ENCODE measurements at places on chromosomes 7 and 10. TPM values are rescaled to one million over a fixed set of nuclear protein-coding genes. Genes with fewer than 3 reads are reported as not detected.

Gene C10orf62
- total RNA-seq: not detected

GRCh38 chr7:55970978-55971377, 6.6 kb downstream of the NIPSNAP2 start:
- DNase-seq: no peak

GRCh38 chr7:50653981-50654425, 88.8 kb upstream of the DDC start:
- DNase-seq: peak; percentile 70

Gene SLC18A2
- total RNA-seq: 2.1 TPM

Gene KAZALD1
- total RNA-seq: 3.4 TPM

- DNase-seq: no peak
Observed at GRCh38 chr10:114874827-114875411, 53.3 kb downstream of the FHIP2A start.

Gene PANK1
- total RNA-seq: 4.8 TPM

DNA sequence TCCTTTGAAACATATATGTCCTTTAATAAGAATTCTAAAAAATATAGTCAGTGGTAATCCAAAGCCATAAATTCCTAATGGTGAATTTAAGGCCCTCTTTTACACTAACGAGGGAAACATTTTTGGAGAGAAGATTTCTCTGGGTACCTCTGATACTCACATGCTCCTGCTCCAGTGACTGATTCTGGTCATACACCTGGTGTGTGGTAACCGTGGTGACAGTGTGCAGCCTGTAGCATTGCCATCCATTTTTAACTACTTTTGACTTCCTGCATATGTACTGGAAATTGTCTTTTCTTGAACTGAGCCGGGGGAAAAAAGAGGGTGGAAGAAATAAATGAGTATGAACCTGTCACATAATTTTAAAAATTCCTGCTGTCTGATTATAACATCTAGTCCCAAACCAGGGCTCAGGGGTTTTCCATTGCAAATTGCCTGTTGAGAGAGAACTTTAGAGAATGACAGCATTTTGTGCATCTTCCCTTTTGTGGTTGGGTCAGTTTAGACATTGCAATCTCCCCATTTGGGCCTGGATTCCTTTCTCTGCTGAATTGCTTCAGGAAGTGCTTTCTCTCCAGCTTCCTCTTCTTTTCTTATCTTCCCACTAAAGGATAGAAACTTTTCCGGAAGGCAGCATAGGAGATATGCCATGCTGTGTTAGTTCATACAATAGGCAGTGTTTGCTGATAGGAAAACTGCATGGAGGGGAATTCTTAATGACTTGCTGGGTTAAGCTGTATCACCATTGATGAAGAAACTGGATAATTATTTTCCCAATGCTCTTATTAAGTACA, 125.5 kb downstream of the GRM3 start:
- DNase-seq: no peak

DNA sequence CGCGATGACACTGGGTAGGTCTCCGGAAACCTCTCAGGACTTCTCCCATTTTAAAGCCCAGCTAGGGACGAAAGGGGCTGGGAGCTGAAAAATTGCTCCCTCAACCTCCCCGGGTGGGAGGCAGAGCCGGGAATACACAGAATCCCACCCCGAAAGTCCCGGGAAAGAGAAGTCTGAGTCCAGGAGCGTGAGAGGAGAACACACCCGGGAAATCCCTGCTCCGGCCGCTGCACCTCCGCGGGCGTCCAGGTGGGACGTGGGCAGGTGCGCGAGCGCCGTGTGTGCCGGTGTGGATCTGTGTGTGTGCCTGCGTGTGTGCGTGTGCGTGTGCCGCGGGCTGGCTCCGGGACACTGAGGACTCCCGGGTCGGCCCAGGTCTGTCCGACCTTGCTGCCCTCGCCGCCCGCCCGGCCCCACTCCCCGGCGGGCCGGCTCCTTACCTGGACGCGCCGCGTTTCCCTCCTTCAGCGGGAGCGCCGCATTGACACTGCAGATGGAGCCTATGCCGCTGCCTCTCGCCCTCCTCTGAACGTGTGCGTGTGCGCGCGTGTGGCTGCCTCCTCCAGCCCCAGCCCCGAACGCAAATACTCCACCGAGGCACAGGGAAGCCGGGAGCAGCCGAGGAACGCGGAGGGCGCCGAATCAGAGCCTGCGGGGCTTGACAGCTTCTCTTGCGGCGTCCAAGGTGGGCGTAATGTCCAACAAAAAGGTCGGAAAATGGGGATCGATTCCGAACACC, at the start of gene PLXNA4:
TSS of gene PLXNA4 (minus strand) at position 489 of the 739 bp plus-strand sequence. CDS start 67,777 bp downstream, outside the sequence.
- no peak for DNase-seq

Gene CDHR1
- 1.5 TPM for total RNA-seq

DNA sequence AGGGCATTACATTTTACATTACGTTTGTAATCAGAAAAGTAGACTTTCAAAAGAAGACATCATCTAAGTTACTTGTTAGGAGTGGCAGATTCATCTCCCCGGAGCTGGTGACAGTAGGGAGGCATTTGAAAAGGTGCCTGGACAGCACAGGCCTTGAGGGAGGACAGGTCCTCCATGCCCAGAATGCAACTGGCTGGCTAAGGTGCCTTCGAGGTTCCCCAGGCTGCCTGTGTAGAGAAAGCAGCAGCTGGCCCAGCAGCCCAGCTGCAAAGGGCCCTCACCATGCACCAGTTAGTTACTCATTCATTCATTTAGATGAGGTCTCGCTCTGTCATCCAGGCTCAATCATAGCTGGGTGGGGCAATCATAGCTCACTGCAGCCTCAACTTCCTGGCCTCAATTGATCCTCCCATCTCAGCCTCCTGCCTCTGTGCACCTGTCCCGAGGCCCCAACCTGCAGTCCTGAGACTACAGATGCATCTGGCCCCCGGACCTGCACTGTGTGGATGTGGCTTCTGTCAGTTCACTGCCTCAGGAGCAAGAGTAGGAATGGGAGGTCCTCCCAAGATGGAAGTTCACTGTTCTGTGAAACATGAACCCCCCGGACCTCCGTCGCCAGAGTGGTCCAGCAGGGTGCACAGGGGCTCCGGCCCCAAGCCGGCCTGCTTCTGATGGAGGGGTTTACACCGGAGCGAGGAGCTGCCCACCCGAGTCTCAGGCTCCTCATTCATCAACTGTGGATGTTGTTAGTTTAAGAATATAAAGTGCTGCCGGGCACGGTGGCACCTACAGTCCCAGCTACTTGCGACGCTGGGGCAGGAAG, 36.6 kb downstream of the PRKAG2 start:
- DNase-seq: no peak

Gene DYNC1I1
- total RNA-seq: 14.6 TPM

Gene ASB10
- not detected for total RNA-seq

Gene TEX36
- not detected for total RNA-seq

DNA sequence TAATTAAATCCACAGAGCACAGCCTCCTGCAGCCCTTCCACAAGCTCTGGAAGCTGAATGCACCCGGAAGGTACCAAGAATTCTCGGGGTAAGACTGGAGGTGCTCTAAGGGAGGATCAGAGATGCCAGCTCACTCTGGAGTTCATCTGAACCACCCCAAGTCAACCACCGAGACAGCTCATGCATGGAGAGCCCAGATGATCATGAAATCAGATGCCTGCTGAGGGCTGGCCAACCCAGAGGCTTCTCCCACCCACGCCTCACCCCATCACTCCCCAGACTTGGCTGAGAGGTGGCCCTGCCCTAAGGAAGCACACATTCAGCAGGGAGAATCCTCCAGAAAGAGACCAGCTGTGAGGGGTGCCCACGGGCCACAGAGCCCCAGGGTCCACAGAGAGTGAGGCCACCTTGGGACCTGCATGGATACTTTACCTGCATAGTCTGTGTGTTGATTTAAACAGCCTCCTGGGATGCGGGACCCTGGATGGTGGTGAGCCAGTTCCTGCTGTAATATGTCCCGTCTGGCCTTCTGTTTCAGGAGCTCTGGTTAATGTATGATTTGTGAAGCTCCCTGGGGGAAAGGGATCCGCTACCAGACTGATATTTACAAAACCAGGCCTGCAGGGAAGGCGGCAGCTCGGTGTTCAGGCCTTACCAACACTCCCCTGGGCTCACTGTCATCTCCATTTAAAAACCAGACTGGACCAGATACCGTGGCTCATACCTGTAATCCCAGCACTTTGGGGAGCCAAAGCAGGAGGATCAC, 64.9 kb downstream of the INSIG1 start:
- DNase-seq: no peak

- no peak for DNase-seq
Observed at GRCh38 chr7:138006106-138006505, 4.2 kb upstream of the CREB3L2 start.

Gene ADAM22
- total RNA-seq: 26.4 TPM

Gene ENTPD1
- total RNA-seq: 74.1 TPM

DNA sequence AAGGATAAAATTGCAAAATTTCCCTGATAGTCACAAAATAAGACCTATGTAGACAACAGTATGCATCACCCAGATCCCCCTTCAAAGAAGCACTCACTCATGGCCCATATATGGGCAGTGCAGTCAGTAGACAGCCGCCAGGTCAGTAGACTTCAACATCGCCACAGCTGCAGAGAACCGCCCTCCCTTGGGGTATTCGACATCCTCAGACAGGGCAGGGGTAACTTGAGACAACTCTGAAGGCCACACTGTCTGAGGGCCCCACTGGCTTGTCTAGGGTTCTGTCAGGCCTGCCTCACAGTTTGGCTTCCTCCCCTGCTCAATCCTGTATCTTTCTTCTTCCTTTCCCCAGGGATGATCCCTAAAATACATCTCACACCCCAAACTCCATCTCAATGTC, 172.3 kb downstream of the IMMP2L start:
- DNase-seq: no peak

- no peak for DNase-seq
Observed at GRCh38 chr10:60139798-60140566, 233.6 kb upstream of the CCDC6 start.

DNA sequence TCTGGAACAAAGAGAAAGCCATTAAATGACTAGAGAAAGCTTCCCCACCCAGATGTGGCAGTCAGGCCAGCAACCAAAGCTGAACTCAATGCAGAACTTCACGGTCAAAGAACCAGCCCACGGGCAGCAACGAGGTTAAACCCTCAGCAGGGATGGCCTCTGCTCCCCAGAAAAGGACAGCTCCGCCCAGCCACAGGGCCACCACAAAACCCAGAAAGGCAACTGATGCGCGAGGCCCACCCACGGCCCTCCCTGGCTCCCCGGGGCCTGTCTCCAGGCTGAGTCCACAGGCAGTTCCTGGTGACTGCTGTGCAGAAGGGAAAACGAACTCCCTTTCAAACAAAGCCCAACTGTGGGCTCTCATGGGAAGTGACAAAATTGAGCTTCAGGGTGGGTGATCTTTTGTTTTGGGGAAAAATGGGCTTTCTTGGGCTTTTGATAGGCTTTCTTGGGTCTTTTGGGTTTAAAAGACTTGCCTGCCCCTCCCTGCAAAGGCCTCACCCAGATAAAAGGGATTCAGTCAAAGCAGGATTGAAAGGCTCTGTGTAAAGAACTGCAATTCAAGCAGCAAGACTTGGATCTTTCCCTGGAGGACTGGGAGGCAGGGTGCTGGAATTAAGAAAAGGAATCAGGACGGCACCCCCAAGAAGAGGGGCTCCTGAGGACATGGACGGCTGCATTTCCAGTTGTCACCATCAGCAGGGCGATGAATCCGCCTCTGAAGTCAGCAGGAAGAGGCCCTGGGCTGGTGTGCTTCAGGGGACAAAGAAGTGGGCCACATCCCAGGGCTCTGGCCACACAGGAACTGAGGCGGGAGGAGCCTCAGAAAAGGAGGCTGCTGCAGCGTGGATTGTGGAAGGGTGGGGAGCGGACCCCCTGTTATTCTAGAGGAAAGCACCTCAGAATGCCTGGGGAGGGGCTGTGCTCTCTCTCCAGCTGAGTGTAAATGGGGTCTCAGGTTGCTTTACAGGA, 209.9 kb downstream of the USP6NL start:
- DNase-seq: no peak

Gene KMT2C
- 139 TPM for total RNA-seq

- no peak for DNase-seq
Observed at GRCh38 chr7:138388673-138389491, 71.2 kb upstream of the TRIM24 start.

Gene PLXNA4
- total RNA-seq: 7.6 TPM

GRCh38 chr7:129958643-129959470, 6.1 kb upstream of the UBE2H start:
- DNase-seq: peak; percentile 65

Gene CTTNBP2
- 16.6 TPM for total RNA-seq

Gene CRYGN
- total RNA-seq: not detected

Gene TACC2
- 98.1 TPM for total RNA-seq

DNA sequence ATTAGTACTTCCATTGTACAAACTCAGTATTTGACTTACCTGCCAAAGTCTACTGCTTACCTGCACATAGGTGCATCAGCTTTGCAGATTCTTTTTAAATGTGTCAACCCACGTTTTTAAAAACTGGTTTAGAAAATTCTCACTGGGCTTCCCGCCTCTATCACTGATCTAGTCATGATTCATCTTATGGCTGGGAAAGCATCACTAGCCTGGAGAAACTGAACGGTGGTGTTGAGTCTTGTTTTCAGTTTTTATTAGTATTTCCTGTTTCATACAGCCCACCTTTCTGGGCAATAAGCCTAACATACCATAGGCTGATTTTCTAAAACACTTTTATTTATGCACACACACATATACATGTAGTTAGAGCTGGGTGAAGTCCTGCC, 19.7 kb downstream of the DOCK1 start:
- no peak for DNase-seq

DNA sequence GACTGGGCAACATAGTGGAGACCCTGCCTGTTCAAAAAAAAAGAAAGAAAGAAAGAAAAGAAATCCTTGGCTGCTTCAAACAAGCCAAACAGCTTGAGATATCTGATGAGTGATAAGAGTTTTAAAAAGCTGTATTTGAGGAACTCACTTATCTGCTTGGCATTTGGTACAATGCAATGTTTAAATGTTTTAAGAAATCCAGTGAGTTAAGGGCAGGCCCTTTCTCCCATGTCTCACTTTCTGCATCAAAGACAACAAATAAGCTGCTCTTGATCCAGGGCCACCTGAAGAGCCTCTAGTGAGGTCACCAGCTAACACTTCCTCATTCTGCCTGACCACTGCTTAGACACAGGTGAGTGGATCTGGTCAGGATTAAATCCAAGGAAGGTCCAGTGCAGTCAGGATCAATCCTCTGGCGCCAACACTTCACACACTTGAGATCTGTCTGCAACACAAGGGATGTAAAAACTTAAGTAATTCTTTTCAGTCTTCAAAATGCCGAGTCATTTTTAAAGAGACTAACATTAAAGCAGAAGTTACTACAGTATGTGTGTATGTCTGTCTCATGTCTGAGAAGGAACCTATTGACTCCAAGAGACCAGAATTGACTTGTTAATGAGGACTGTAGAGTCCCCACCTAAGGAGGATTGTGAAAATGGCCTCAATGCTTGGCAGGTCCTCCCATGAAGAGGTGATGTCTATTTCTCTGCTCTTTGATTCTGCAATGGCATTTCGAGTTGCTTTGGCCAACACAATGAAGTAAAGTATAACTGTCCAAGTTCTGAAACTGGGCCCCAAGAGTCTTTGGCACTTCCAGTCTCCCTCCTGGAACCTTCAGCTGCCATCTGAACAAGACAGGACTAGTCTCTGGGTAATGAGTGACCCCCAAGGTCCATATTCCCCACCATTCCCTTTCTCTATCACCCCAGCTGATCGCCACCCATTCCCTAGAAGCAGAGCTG, 43.1 kb downstream of the CREB3L2 start:
- DNase-seq: no peak

Gene INHBA
- 2.9 TPM for total RNA-seq

Gene PNLIPRP3
- total RNA-seq: not detected

GRCh38 chr7:1024876-1025742, 19.2 kb upstream of the GPR146 start:
- DNase-seq: no peak

All from ureter (tissue), 1 donor.